ENCODE measurements at places on chromosomes 11 and 22.
A peak's percentile ranks its signal among the peaks of the same experiment; 100 is the strongest.

GRCh38 chr11:114136686-114137640, 77.5 kb downstream of the ZBTB16 start:
- DNase-seq = no peak

- DNase-seq = no peak
Measured at GRCh38 chr11:2612884-2613571, 86.8 kb downstream of the KCNQ1OT1 start.

GRCh38 chr11:63826471-63827190, 12.3 kb upstream of the MARK2 start:
- DNase-seq = no peak

- DNase-seq = peak; percentile 53
Measured at GRCh38 chr11:79414644-79415317, 26.0 kb downstream of the TENM4 start.

- DNase-seq = peak; percentile 72
Measured at GRCh38 chr11:45964911-45965389, 42.5 kb downstream of the LARGE2 start.

GRCh38 chr11:78100676-78101472, 21.2 kb upstream of the NDUFC2 start:
- no peak for DNase-seq

DNA sequence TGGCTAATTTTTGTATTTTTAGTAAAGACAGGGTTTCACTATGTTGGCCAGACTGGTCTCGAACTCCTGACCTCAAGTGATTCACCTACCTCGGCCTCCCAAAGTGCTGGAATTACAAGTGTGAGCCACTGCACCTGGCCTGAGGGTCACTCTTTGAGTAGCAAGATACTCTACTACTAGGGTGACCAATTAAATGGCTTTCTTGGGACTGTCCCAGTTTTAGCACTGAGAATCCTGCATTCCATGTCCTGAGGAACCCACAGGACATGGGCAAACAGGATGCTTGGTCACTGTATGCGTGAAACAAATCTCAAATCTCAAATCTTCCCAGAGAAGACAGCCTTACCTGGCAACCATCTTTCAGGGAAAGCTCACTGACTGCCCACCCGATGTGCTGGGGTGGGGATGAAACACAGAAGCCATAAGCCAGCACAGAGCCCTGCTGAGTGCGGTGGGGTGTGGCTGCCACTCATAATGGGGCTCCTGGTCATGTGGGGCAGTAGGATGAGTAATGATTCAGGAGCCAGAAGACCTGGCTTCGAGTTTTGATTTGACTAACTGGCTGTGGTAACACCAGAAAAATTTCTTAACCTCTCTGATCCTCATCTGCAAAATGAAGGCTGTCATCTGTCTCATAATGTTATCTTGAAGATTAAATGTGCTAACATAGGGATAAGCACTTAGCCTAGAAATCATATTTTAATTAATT, 11.5 kb downstream of the CLMP start:
- no peak for DNase-seq

DNA sequence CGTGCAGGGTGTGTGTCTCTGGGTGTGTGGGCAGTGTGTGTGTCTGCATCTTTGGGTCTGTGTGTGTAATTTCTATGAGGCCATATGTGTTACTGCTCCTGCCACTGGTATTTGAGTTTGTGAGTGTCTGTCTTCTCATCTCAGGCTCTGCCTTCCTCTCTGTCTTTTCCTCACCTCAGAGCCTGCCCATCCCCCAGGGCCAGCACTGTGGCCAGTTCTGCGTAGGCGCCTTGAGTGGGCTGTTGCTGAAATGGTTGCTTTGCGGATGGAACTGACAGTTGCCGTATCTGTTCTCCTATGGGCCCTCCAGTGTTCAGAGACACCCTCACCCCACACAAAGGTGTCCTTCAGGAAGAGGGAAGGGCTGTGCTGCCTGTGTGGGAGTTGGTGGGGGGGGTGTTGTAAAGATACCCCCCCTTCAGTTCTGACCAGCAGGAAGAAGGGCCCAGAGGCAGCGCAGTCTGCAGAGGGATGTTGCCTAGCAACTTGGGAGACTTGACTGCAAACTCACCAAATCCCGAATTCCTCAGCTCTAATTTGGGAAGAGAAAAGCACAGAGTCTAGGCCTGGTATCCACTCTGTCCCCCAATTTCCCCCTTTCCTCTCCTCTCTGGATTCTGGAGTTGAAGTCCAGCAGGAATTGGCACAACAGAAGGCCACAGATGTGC, 2.0 kb upstream of the NRGN start:
- DNase-seq = no peak

DNA sequence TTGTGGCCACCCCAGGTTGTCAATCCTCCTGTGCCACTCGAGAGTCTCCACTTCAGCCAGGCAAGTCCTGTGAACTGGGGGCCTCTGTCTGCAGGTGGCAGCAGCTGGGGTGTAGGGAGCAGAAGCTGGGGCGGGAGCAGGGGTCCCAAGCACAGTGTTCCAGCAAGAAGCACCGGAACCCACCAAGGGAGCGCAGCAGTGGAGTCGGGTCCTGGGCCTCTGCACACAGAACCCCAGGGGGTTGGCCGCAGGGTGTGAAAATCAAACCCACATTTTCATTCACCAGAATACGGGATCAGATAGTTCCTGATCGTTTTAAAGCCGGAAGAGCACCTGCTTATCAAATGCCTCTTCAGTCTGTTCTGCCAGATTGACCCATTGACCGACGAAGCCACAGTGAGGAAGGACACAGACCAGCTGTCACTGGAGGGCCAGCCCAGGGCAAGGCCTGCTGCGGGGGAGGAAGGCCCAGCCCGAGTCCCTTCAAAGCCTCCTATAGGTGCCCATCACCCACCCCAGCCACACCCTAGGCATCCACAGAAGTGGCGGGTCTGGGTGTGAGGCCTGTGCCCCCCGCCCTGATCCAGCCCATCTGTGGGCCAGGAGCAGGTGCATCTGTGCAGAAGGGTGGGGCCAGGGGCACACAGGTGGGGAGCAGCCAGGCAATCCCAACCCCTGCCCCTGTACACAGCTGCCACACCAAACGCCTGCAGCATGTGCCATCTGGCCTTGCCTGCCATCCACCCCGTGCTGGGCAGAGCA, 34.1 kb downstream of the RSPH14 start:
- DNase-seq = no peak

DNA sequence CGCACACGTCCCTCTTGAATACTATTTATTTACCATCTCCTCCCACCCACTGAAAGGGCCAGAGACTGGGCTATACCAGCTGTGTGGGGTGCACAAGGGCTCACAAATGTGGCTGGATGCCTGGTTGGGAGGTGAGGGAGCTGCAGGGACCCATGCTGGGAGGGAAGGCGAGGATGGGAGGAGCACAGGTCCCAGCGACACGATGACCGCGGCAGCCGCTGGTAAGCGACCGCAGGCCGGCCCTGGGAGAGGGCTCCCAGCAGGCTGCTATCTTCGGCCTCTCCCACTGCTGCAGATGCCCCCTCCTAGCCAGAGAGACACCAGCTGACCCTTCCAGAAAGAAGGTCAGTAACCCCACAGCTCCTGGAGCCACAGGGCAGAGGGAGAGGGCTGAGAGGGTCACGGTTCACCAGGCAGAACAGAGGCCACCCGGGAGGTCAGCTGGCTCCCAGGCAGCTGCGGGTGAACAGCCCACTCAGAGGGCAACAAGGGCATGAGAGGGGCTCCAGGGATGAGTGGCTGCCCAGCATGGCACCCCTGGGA, 163.9 kb downstream of the CRYBB2 start:
- DNase-seq = no peak

DNA sequence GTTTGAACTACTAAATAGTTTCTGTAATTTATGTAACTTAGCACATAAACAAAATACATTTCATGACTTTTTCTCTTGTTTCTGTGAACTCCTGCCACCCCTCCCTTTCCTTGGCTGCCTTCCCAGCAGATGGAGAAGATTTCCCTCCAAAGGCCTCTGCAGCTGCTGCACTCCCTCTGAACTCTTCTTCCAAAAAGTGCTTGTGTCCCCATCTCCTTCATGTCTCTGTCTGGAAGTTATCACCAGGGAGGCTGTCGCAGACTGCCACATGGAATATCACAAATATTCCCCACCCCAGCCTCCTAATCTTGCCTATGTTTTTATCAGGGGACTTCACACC, 1068.3 kb downstream of the OPCML start:
- no peak for DNase-seq

- no peak for DNase-seq
Measured at GRCh38 chr22:34105461-34106062, 185.3 kb upstream of the LARGE1 start.

- no peak for DNase-seq
Measured at GRCh38 chr11:44203270-44204043, 106.5 kb downstream of the ALX4 start.

GRCh38 chr22:27913162-27913741, 5.8 kb downstream of the PITPNB start:
- peak; percentile 43 for DNase-seq

DNA sequence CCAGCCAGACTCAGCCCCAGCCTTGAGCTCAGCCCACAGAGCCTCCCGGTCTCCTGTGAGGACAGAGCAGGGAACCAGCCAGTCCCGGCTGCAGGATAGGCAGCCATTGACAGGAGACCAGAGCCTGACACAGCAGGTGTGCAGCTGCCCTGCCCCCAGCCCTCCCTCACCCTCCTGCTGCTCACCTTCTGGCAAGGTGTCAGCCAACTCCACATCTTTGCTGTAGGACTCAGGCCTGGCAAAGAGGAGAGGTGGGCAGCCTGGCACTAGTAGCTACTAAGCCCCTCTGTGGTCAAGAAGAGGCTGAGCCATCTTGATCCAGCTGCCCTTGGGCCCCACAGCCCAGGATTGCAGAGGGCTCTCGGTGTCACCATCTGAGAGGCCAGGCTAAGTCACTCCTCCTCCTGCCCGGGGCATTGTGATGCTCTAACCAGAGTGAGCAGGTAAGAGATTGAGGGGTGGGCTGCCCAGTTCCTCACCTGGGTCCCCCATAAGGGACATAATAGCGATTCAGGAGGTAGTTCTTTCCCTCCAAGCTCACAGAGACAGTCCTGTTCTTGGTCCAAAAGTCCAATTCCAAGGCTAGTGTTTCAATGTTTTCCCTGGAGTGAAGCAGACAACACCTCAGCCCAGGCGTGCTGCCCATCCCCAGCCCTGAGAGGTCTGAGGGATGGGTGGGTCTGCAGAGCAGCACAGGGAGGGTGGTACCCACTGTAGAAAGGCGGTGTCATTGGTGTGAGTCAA, 18.6 kb downstream of the TREH start:
- DNase-seq = no peak

Data from hepatic stellate cell (primary cell).